PC-3 (cell line): ENCODE measurements at places on chromosomes 12 and 14. TPM values are rescaled to one million over a fixed set of nuclear protein-coding genes. Genes with fewer than 3 reads are reported as not detected.

DNA sequence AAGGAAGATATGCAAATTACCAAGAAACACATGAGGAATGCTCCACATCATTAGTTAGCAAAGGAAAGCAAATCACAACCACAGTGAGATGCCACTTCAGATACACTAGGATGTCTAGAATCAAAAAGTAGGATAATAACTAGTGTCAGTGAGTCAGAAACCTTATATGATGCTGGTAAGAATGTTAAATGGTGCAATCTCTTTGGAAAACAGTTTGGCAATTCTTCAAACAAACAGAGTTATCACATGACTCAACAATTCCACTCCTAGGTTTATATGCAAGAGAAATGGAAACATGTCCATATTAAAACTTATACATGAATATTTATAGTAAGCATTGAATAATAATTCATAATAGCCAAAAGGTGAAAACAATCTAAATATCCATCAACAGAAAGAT is 220.9 kb downstream of the FOXG1 start:
- DNase-seq, result no peak

- no peak for DNase-seq
These were observed 25.1 kb upstream of the TBX3 start for GRCh38 chr12:114709112-114709511.

CISTR gene
- not detected in 2 replicates for total RNA-seq

- peak; percentile 10 for DNase-seq
These were observed at the start of gene NID2 for GRCh38 chr14:52068615-52069306. Gene NID2 (minus strand): TSS chr14:52069059. CDS start chr14:52068994, 65 bp downstream.

GRCh38 chr14:73634011-73634833 is 10.6 kb upstream of the DNAL1 start:
- DNase-seq, result peak; percentile 40

PPFIA2 gene
- total RNA-seq, result not detected in 2 replicates

DNA sequence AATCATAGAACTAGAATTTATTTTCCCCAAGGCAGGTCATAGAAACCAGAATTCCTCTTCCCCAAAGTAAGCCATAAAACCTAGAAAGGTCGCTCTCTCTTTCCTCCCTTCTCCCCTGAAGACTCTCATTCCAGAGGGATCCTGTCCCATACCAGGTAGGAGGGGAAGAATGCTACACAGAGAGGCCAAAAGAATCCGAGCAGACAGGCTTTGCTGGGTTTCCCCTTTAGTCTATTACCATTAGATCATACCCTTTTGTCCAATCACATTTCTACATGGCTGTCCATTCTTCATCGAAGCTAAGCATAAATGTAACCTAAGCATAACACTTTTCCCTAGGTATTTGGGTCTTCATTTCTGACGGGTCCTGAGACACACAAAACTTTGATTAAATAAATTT is 204.5 kb downstream of the SPTSSA start:
- DNase-seq, result peak; percentile 52

MYF5 gene
- not detected in 2 replicates for total RNA-seq

DNA sequence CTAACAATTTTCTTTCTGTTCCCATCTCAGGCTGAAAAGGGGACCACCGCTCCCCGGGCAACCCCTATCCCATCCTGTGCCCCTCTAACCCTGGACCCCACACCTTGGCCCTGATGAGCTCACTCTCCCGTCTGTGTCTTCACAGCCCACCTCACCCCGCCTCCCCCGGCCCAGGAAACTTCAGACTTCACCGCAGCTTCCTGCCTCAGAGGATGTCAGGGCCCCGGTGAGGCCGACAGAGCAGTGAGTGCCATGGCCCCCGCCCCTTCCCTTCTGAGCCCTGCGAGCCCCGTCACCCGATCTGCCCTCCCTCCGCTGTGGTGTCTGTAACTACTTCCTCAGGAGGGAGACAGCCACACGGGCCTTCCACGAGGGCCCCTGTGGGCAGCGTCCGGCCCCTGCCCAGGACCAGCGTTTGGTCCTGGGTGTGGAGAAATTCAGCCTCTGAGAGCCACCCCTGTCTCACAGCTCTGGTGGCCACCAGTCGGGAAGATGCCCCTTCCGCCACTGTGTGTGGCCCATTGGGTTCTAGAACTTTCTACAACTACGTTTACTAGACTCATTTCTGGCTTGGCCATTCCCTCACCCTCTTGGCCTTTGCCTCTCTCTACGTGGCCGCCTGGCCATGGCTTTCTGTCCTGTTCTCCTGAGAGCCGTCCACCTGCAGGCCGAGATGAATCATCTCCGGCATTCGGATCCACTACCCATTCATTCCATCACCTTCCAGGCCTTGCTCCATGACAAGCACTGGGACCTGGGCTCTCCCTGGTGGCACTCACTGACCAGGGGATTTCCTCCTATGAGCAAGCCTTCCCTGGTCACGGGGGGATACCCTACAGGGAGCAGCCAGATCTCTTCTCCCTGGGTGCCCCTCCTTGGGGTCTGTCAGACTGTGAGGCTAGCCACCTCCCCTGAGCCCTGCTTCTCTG is 3.4 kb downstream of the RHOF start:
- peak; percentile 87 for DNase-seq

TAS2R31 gene
- total RNA-seq, result 0.55 and 0.75 TPM in 2 replicates

FAM90A1 gene
- total RNA-seq, result not detected in 2 replicates

RBM25 gene
- 53.2 and 64.7 TPM in 2 replicates for total RNA-seq

GRCh38 chr14:75835156-75835725 is 146.6 kb downstream of the TGFB3 start:
- DNase-seq, result no peak

DNA sequence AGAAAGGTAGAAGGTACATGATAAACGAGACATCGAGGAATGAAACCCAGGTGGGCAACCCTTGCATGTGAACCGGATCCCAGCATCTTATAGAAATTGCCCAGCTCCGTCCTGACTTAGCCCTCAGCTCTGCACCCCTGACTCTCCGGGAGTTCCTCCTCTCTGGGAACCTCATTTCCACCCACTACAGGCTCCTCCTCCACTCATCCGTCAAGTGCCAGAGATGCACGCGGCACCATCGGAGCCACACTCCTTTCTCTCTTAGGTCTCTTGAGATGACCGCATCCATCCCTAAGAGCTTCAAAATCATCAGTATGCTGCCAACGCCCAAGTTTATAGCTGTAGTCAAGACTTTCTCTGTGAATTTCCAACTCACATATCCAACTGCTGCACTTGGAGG is 84.7 kb downstream of the TTC7B start:
- no peak for DNase-seq

RAD9B gene
- 0.40 and 0.52 TPM in 2 replicates for total RNA-seq

IRF9 gene
- 10.5 and 20.6 TPM in 2 replicates for total RNA-seq

DNA sequence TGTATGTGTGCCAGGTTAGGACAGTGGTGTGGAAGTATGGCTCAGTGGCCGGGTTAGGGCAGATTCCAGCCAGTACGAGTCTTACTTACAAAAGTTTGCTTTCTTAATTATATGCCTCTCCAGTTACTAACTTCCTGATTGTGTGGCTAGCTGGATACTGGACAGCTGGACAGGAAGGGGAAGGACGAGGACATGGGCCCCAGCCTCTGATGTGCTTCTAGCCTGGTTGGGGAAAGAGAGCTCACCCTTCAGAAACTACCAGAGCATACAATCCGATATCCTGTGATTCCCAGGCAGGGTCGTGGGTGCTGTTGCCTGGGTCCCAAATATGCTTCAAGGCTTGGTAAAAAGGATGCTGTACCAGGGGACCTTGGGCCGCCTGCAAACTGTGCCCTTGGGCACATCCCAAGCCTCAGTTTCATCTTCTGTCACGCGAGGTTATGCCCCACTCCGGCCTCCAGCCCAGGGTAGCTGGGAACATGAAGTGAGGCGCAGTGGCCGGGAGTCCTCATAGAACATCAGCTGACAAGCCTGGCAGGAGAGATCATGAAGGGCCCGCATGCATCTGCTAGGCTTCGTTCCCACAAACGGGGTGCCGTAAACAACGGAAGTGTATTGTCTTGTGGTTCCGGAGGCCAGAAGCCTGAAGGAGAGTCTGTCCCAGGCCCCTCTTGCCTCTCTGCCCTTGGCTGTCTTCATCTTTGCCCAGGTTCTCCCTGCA is 23.2 kb upstream of the RIN3 start:
- DNase-seq, result no peak

GRCh38 chr12:1367331-1368291 is 226.8 kb downstream of the FBXL14 start:
- no peak for DNase-seq

NPFF gene
- not detected in 2 replicates for total RNA-seq

GRCh38 chr14:81437244-81437643 is 37.1 kb upstream of the STON2 start:
- DNase-seq, result no peak

DNA sequence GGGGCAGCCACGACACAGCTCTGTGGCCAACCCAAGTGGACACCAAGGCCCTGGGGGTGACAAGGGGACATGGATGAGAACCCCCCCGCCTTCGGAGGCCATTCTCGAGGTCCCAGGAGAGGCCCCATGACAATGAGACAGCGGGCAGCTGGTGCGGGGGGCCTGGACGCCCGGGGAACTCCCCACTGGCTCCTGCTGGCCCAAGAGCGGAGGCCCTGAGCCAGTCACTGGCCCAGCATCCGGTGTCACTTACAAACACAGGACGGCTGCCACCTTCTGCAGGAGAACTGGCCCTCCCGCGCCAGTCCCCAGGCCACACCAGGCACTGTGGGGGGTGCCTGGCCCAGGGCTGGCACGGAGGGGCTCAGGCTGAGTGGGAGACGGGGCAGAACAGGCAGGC is 51.4 kb downstream of the NCOR2 start:
- DNase-seq, result no peak

SERPINA10 gene
- total RNA-seq, result not detected in 2 replicates

GRCh38 chr14:56247495-56248200 is 129.4 kb downstream of the PELI2 start:
- DNase-seq, result peak; percentile 74
